ENCODE measurements at places on chromosomes 2 and 18. TPM values are rescaled to one million over a fixed set of nuclear protein-coding genes. Genes with fewer than 3 reads are reported as not detected.

COBLL1 gene
- 33.2 TPM for total RNA-seq

SH3BP4 gene
- total RNA-seq, result 44.9 TPM

SOX11 gene
- 0.13 TPM for total RNA-seq

DLGAP1 gene
- total RNA-seq, result 17.4 TPM

G6PC2 gene
- total RNA-seq, result not detected

FZD7 gene
- 11.6 TPM for total RNA-seq

SCN1A gene
- 0.11 TPM for total RNA-seq

BOLL gene
- total RNA-seq, result not detected

POTEC gene
- not detected for total RNA-seq

ZNF532 gene
- 67.9 TPM for total RNA-seq

CAVIN2 gene
- 1.4 TPM for total RNA-seq

VWC2L gene
- not detected for total RNA-seq

CYP27C1 gene
- total RNA-seq, result 2.4 TPM

PFN4 gene
- 0.65 TPM for total RNA-seq

IL36A gene
- total RNA-seq, result not detected

NXPH2 gene
- total RNA-seq, result not detected

ITGB6 gene
- total RNA-seq, result not detected

KIAA2012 gene
- under 0.01 TPM for total RNA-seq

KATNAL2 gene
- 5.9 TPM for total RNA-seq

TNFAIP6 gene
- 572 TPM for total RNA-seq

GMCL1 gene
- total RNA-seq, result 11.5 TPM

STEAP3 gene
- 38.8 TPM for total RNA-seq

CFC1B gene
- total RNA-seq, result not detected

COL4A3 gene
- not detected for total RNA-seq

GPR39 gene
- 1.3 TPM for total RNA-seq

TBR1 gene
- under 0.01 TPM for total RNA-seq

MYOM1 gene
- total RNA-seq, result 0.76 TPM
